Thoracic aorta (tissue), 2 donors: ENCODE measurements at places on chromosomes 7 and 10.

DNA sequence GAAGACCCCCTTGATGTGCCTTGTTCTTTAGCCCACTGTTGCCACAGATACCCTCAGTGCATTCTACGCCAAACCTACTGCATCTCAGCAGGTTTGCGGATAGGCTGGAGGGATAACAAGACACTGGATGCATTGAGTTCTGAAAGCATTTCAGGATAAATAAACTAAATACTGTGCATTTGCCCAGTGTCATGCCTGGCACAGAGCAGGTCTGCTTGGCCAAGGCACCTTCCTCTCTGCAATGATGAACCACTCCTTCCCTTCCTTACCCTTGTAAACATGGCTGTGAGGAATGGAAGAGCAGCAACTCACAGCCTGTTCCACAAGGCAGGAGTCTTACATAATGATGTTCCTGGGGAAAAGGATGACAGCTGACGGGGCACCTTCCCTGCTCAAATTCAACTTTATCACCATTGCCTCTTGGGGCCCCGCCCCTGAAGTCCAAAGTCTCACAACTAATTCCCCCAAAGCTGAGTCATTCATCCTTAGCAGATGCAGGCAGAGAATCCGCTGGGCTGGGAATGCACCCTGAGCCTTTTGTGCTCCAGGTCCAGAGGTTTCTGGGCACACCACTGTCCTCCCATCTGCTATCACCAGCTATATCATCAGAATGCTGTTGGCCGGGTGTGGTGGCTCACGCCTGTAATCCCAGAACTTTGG is 11.6 kb downstream of the DDX56 start:
- DNase-seq, result no peak

DNA sequence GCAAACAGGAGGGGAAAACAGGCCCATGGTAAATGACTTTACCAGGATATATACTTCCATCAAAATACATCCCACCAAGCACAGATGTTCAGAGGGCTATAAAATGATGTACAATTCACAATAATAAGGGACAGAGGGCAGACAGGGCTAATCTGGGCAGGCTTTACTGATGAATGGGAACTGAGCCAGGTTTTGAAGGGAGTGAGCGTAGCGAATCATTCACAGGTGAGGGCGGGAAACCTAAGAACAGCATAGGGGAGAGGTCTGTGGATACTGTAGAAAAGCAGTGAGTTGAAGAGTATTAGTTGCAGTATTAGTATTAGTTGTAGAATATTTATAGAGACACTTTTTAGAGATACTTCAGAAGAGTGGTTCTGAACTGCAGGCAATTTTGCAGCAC is 180.8 kb downstream of the JAZF1 start:
- DNase-seq, result no peak

GRCh38 chr10:126422567-126422966 is 34.3 kb upstream of the ADAM12 start:
- DNase-seq, result no peak

- no peak for DNase-seq
These were observed 250.8 kb downstream of the KCNMA1 start for GRCh38 chr10:77386838-77387237.

DNA sequence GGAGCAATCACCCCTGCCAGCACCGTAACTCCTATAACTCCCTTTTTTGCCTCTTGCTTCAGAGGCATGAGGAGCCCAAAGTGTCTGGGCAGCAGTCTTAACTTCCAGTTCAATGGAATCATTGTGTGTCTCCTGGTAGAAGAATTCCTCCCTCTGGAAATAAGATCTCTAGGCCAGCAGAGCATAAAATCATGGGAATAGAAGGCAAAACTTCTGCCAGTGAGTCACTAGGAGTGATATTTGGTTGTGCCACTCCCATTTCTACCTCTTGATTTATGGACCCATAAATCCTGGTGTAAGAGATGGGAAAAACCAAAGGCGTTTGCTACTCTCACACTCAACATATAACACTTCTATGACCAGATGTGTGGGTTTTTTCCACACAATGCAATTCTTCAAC is 104.9 kb upstream of the FAM180A start:
- DNase-seq, result no peak

- no peak for DNase-seq
These were observed 10.0 kb upstream of the INPP5F start for GRCh38 chr10:119715628-119716505.

DNA sequence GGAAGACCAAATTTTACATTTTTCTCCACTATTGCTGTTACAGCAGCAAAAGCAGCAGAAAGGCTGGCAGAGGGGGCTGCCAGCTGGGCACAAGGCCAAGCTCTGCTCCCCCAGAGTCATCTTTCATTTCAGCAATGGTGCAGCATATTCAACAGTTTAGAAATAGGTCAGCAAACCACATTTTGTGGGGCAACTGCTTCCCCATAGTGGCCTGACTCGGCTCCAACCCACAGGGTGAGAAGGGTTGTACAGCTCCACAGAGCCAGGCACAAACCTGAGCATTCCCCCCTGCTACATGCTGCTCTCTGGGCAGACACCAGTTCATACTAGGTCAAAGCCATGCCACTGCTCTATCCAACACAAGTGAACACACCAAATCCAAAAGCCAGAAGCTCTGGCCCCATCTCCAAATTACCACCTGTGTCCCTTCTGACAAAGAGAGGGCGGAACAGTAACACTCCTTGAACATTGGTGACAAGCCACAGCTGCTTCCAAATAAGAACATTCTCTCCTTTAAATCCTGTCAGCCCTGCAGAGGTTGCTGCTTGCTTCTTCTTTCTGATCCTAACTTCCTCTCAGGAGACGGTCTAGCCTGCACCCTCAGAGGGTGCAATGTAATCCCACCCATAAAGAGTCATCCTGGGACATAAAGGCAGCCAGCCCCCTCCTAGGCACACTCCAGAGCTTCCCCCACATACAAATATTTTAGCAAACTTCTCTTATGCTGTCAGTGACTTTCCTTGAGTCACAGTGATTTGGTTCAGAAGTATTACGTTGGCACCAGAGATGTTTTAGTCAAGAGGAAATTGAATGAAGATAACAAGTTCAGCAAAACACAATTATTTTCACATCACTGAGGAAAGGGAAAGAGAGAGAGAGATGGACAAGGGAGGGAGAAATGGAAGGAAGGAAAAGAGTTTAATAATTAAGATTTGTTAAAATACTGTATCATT is 39.0 kb upstream of the SLIT1 start:
- no peak for DNase-seq

DNA sequence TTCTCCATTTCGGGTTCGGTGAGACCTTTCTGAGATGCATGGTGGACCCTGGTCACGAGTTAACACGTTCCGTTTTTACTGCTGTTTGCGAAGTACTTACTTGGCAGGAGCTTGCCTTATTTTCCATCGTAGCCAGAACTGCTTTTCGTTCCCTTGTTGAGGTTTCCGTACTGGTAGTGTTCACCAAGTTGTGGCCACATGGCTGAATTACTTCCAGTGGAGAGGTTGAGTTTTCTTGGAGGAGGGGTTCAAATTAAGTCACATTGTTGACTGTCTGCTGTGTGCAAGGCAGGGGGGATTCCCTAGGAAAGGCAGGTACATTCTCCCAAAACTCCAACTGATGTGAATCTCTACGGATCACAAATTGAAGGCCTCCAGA is 4.0 kb downstream of the MXI1 start:
- no peak for DNase-seq

DNA sequence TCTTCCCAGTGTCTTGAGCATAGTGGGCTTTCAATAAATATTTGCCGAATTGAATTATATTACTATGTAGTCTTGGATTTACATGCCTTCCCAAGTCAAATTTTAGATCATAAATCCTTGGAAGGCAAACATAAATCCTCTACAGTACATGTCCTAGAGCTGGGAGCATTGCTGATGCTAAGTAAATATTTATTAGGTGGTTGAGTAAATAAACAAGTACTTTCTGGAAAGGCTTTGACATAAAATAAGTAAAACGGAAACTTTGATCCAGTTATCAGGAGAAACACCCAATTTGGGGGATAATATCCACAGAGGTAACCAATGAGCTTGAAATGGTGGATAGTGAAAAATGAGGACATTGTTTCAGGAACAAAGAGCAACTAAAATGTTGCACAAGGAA is 162.8 kb upstream of the SVIL start:
- no peak for DNase-seq

- no peak for DNase-seq
These were observed 548.0 kb downstream of the CALN1 start for GRCh38 chr7:71864130-71864529.

- DNase-seq, result no peak
These were observed 96.8 kb upstream of the SAMD8 start for GRCh38 chr10:75014516-75015230.

DNA sequence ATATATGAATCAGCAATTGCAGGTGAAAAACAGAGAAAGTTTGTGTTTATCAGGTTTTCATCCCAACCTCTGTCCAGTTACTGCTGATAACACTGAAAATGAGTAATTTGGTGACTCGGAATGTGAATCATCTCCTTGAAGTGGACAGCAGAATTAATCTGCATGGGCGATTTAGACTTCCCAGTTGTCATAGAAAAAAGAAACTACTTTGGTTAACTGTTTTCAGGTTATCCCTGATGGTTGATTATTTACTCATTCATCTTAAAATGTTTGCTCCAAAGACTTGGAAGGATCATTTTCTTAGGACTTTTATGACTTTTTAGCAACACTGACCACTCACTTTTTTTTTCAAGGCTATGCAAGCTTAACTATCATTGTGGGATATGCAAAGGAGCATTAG is 504.1 kb upstream of the ANKRD30A start:
- no peak for DNase-seq

DNA sequence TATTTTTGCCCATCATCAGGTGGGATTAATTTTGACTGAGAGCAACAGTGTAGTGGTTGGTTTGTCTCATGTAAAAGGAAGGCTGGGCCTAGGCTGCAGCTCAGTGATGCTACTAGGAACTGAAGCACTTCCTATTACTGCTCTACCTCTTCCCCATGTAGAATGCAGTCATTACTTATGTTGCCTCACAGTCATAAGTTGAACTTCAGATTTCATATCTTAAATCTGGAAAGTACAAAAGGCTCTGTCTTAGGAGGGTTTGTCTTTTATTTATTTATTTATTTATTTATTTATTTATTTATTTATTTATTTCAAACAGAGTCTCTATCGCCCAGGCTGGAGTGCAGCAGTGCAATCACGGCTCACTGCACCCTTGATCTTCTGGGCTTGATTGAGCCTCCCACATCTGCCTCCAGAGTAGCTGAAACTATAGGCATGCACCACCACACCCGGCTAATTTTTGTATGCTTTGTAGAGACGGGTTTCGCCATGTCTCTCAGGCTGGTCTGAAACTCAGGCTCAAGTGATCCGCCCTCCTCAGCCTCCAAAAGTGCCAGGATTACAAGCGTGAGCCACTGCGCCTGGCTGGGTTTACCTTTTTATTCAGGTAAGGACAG is 721.7 kb upstream of the GALNT17 start:
- no peak for DNase-seq

GRCh38 chr7:16773884-16774283 is 20.3 kb downstream of the TSPAN13 start:
- DNase-seq, result no peak
